Mesothelial cell of epicardium (in vitro differentiated cells): ENCODE measurements at places on chromosomes 5 and 9.

GRCh38 chr5:16489322-16489791 is 23.8 kb upstream of the ZNF622 start:
- no peak for DNase-seq

DNA sequence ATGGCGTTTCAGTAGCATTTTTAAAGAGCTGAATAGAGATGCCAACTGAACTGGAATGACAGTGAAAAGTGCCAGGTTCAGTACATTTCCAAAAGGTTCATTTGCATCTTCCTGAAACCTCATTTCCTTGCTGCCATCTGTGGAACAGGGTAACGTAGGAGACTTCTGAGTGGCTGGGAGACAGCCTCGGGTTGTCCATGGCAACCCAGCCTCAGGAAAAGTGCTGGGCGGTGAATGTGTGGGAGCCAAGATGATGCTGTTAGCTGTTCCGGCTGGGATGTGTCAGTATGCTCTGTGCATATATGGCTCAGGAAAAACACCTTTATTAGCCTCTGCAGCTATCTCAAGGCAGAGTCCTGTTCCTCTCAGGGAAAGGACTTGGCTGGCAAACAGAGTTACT is 87.5 kb downstream of the KLHL3 start:
- DNase-seq, result no peak

DNA sequence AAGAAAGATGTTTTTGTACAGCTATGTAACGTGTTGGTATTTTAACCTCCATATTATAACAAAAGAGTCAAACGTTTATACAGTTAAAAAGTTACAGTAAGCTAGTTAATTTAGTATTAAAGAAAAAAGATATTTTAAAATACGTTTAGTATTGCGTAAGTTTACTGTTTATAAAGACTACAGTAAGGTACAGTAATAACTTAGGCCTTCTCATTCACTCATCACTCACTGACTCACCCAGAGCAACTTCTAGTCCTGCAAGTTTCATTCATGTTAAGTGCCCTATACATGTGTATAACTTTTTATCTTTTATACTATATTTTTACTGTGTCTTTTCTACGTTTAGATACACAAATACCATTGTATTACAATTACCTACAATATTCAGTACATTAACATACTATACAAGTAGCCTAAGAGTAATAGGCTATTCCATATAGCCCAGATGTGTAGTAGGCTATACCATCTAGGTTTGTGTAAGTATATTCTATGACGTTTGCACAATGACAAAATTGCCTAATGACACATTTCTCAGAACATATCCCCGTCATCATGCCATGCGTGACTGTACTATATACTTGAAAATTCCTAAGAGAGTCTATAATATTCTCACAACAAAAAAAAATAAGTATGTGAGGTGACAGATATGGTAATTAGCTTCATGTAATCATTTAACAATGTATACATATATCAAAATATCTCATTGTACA is 33.8 kb downstream of the ERP44 start:
- DNase-seq, result no peak

- DNase-seq, result no peak
These were observed 171.0 kb upstream of the TUT7 start for GRCh38 chr9:86525182-86525581.

GRCh38 chr9:93036887-93037475 is 21.5 kb upstream of the SUSD3 start:
- DNase-seq, result no peak

- no peak for DNase-seq
These were observed 115.0 kb downstream of the KIAA1958 start for GRCh38 chr9:112601636-112602035.

GRCh38 chr9:115633104-115633503 is 515.1 kb upstream of the TNC start:
- DNase-seq, result no peak

- DNase-seq, result no peak
These were observed 26.4 kb downstream of the GGTA1 start for GRCh38 chr9:121473229-121473628.

DNA sequence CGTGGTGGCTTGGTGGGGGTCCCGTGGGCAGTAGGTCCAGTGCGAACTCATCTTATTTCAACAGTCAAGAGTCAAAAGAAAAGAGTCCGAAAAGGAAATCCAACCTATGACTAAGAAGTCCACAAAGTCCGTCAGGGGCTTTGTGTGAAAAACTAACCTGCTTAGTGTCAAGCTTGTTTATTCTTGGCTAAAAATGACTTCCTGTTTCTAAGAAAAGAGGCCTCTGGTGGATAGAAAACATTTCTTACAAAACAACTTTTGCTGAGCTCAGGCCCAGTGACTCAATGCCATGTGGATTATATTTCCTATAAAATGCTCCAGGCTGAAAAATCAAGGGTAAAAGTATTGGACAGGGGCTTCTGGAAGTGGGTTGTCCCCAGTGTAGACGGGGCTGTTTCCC is 105.9 kb downstream of the GADD45G start:
- no peak for DNase-seq

GRCh38 chr9:86163503-86163902 is 64.1 kb upstream of the GOLM1 start:
- no peak for DNase-seq

GRCh38 chr5:96776621-96777020 is 31.1 kb downstream of the ERAP1 start:
- DNase-seq, result no peak

GRCh38 chr9:136703276-136703860 is 9.0 kb upstream of the DIPK1B start:
- no peak for DNase-seq

- DNase-seq, result no peak
These were observed 478.1 kb upstream of the SMC2 start for GRCh38 chr9:103615994-103616393.
